ENCODE measurements at places on chromosomes 6 and 20.

DNA sequence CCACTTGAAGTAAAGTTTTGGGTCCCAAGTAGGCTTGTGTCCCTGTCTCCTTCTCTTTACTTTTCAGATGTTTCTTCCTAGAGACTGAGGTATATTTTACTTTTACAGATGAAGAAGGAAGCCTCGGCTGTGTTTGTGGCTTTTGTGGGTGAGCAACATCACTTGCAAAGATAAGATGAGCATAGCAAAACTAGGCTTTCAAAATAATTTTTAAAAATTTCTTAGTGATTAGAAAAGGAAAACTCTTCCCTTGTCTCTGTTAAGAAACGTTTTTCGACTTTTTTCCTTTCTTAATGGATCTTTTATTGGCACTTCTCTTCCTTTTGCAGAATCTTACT, 7.6 kb downstream of the PTPN1 start:
- DNase-seq = no peak

DNA sequence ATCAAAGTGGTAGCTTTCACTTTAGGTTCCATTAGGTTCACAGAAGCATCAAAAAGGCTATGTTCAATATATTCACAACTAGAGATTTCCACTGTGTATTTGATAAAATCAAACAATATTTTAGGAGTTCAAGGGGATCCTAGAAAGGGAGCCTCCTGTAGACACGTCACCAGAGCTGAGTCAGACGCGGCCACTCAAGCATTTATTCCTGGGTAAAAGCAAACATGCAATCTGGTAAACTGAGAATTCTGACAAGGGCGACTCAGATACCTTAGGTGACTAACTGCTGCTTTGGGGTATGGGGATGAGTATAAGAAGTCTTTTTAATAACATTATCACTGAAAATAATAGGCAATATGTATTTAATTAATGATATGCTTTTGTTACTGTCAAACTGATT, 118.7 kb upstream of the HMGN3 start:
- no peak for DNase-seq

- DNase-seq = no peak
Measured at GRCh38 chr20:60501048-60501447, 542.8 kb downstream of the CDH26 start.

DNA sequence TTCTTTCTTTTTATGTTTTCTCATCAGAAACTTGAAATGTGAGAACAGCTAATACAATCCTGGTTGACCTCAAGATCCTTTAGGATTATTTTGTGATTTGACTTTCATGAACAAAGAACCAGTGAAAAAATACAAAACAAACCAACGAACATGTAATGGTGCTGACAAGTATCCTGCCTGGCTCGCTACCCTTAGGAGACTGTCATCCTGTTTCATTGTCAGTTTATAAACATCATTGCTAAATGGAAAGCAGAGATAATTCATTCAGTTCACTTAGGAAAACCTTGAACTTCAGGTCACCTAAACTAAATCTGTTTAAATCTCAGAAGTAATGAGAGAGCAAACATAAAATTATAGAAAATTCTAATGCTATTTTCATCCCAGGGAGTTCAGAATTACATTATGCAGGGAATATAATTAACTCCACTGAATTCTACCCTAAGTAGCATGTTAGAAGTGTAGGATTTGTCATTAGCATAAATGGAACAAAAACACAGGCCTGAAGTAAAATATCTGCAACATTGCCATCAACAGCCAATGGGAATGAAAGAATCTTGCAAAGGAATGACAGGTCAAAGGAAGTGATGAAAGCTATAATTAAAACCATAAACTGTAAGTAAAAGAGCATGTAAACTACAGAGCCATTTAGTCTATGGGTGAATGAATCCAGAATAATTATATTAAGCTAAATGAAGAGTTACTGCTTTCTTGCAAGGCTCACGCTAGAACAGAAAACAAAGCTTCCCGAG, 401.2 kb upstream of the MANEA start:
- DNase-seq = no peak

GRCh38 chr20:19945732-19946670, 71.2 kb upstream of the NAA20 start:
- no peak for DNase-seq

DNA sequence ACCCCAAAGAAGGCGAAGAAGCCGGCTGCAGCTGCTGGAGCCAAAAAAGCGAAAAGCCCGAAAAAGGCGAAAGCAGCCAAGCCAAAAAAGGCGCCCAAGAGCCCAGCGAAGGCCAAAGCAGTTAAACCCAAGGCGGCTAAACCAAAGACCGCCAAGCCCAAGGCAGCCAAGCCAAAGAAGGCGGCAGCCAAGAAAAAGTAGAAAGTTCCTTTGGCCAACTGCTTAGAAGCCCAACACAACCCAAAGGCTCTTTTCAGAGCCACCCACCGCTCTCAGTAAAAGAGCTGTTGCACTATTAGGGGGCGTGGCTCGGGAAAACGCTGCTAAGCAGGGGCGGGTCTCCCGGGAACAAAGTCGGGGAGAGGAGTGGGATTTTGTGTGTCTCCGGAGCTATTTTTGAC, 69.6 kb downstream of the HFE start:
- DNase-seq = peak; percentile 98

- DNase-seq = no peak
Measured at GRCh38 chr6:88843040-88843439, 120.4 kb downstream of the RNGTT start.

DNA sequence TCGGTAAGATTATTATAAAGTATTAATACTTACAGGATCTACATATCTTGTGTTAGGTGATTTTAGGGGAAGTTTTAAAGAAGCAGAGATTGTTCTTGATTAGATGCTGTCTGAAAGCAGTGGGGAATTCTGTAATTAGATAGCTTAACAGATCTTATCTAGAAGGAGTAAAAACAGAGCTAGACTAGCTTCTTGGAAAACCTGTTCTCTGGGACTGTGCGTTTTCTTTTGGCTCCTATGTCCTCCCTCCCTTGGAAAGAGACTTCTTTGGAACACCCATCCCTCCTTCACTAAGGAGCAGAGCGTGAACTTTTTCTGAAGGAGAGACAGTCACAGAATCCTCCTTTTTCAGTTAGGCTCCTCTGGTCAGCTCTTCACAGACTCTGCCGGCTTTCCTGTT, 83.5 kb upstream of the ZNF184 start:
- no peak for DNase-seq
